ENCODE measurements at places on chromosomes 2 and 18.

- no peak for DNase-seq
Observed at GRCh38 chr2:54964816-54965215, 85.4 kb downstream of the RTN4 start.

GRCh38 chr2:216888081-216888480, 28.2 kb upstream of the TNP1 start:
- no peak for DNase-seq

DNA sequence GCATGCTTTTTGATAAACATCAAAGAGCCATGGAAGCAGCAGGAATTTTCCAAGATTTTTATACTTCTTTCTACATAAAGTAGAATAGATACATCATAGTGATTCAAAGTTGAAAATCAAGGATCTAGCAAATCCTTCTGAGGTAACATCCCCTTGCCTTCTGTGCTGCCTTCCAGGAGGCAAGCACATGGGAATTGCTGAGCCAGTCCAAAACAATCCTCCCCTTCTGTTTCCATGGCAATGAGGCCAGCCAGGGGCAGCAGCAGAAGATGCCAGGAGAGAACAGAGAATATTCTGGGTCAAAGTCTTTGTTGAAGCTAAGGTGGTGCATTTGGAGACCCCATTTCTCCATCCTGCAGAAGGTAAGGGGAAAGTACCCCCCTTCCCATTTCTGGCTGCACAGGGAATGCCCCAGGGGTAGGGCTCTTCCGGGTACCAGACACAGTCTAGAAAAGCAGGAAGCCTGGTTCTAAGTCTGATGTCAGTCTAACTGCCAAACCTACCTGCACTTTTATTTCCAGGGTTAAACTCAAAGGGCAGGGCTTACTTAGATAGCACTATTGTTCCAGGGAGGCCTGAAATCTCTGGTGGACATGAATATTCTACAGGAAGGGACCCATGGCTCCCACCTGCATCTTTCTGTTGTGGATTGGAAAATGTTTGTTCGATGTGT, 22.1 kb downstream of the CENPA start:
- DNase-seq = no peak

GRCh38 chr2:43054367-43054766, 172.0 kb downstream of the ZFP36L2 start:
- no peak for DNase-seq

GRCh38 chr2:169038338-169038757, 7.2 kb upstream of the ABCB11 start:
- no peak for DNase-seq

GRCh38 chr2:217189131-217189530, 329.3 kb upstream of the TNP1 start:
- no peak for DNase-seq

DNA sequence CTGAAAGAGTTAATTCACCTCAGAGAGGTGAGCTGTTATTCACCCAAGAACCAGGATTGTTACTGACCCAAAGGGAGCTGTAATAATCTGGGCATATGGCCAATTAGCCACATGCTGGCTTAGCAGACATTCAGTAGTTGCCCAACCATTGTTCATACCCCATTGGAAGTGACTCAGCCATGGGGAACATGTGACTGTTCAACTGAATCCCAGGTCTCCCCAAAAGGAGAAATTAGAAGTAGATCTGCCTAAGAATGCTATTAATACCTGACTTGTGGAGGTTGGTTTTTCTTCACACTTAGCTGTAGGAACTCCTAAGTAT, 272.6 kb upstream of the UBE2E3 start:
- no peak for DNase-seq

GRCh38 chr2:236570081-236570868, 650 bp downstream of the ACKR3 start:
- DNase-seq = no peak

Measured in activated CD4-positive, CD25-positive, alpha-beta regulatory T cell treated with anti-CD3 and anti-CD28 coated beads, Interleukin-2, amount 50 U/mL, for 16 hours (primary cell).